ENCODE measurements at places on chromosomes 2 and 18.
A peak's percentile ranks its signal among the peaks of the same experiment; 100 is the strongest.

GRCh38 chr2:71639735-71640134 lies 186.4 kb downstream of the DYSF start:
- DNase-seq = no peak

GRCh38 chr2:70471129-70471528 lies 82.5 kb downstream of the TGFA start:
- DNase-seq = no peak

- DNase-seq = no peak
Measured at GRCh38 chr2:113034016-113034415, 18.7 kb downstream of the IL36B start.

- DNase-seq = no peak
Measured at GRCh38 chr2:80050246-80050645, 254.3 kb downstream of the LRRTM1 start.

DNA sequence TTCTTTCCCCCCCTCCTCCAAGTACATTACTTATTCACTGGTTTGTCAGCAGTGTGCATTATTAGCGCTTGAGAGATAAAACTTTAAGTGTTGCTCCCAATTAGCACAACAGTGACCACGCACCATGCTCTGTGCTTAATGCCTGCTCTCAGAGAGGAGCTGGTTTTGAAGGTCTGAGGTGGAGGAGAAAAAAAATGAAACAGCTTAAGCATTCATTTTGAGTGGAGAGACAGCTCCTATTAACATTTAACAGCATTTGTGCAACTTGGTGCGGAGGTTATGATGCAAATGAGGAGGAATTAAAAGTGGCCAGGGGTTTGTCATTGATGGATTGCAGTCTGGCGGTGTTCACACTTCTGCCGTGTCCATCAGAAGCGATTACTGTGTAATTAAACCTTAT lies 141.8 kb downstream of the FIGN start:
- no peak for DNase-seq

GRCh38 chr2:3463186-3463835 lies 56.0 kb downstream of the ADI1 start:
- no peak for DNase-seq

DNA sequence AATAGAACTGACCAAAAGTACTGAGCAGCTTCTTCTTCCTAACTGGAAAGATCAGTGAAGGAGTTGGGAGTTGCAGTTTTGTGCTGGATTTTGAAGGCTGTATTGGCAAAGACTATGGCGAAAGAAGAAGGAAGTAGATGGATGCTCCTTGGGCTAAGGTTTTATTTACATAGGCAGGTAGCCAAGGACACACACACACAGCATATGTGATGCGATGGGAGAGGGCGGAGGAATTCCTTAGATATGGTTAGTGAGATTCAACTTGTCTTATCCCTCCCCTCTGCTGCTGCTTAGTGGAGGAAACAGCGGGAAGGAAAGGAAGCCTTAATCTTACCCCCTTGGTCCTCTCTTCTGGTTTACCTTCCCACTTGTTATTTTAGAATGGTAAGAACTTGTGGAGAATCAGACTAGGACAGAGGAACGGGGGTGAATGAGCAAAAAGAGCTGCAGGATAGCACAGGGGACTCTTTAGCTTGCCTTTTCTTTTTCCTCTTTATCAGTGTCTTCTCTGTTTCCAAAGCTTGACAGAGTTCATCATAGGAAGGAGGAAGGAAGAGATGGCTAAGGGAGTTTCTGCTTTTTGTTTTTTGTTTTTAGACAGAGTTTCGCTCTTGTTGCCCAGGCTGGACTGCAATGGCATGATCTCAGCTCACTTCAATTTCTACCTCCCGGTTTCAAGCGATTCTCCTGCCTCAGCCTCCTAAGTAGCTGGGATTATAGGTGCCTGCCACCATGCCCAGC lies 87.9 kb downstream of the OSBPL6 start:
- no peak for DNase-seq

DNA sequence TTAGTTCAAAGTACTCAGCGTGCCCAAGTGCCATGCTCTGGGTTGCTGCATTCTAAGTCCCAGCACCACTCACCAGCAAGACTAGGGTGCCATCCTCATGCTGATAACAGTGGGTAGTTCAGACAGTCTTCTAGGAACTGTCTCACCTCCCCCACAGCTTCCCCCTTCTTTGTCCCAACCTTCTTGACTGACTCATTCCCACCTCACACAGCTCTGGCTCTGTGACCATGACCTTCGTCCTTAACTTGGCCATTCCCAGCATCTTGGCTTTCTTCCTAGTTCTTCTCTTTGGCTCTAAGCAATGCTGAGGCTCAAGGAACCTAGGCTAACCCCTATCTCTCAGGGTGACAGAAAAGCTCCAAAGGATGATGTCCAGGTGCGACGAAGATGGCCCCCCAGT lies 20.0 kb upstream of the CXCR4 start:
- DNase-seq = no peak

GRCh38 chr2:86105969-86106945 lies at the start of gene PTCD3:
TSS of gene PTCD3 (plus strand) at chr2:86106235. CDS start at chr2:86106248, 13 bp downstream.
- peak; percentile 90 for DNase-seq

- DNase-seq = no peak
Measured at GRCh38 chr18:32264401-32264800, 74.6 kb downstream of the MEP1B start.

DNA sequence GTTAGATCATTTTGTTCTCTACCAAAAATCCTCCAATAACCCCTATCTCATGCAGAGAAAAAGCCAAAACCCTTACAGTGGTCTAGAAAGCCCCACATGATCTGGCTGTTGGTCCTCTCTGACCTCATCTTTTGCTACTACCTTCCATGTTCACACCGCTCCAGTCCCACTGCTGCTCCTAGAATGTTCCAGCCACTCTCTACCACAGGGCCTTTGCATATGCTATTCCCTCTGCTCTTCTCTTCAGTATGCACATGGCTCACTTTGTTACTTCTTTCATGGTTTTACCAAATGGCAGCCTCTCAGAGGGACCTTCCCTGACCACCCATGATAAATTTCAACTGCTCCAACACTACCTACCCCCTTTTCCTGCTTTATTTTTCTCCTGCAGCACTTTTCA lies 193.5 kb upstream of the CCDC150 start:
- DNase-seq = no peak

DNA sequence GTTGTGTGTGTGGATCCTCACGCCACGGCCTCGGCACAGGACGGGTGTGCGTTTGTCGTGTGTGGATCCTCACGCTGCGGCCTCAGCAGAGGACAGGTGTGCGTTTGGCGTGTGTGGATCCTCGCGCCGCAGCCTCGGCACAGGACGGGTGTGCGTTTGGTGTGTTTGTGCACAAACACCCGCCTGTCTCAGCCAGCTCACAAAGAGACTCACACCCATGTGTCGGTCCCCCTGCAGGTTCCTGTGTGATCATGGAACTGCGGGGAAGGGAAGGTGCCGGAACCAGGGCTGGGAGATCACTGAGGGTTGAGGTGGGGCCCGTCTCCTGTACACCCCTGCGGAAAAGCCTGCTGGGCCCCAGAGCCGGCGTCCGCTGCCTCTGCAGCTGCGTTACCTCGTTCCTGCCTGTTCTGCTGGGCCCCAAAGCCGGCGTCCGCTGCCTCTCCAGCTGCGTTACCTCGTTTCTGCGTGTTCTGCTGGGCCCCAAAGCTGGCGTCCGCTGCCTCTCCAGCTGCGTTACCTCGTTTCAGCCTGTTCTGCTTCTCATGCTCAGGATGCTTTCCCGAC lies 53.6 kb downstream of the CTDP1 start:
- DNase-seq = no peak

- no peak for DNase-seq
Measured at GRCh38 chr2:105100046-105100840, 62.4 kb downstream of the MRPS9 start.

DNA sequence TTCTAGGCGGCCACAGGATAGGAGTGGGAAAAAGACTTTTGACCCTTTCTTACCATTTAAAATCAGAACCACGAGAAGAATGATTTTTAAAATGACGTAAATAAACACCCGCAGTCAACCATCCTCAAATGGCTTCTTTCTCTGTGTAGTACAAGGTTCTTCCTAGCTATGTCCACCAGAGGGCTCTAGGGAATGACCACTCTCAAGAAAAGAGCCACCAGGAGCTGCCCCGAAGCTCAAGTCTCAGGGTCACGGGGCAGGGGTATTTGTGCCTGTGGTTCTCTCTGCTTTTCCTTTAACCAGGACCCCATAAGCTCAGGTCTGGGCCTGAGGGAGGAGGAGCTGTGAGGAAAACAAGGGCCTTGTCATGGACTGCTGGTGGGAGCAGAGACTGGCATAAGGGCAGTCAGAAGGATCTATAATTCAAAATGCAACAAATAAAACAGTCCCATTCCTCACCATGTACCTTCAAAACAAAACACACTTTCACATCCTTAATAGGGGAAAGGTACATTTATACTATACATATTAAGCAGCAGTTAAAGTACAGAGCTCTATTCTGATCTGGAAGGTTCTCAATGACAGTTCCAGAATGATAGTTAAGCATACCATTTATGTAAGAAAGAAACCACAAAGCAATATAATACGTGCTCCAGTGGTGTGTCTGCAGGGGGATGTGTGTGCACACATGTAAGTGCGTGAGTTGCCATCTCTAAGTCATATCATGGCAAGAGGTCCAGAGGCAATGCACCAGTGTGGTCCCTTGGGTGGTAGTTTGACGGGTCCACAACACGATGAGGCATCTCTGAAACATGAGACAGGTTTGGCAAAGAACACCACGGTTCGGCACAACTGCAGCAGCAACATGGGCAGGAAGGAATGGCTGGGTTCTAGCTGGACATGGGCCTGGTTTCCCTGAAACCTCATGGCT lies 18.6 kb downstream of the LYPD1 start:
- peak; percentile 36 for DNase-seq

DNA sequence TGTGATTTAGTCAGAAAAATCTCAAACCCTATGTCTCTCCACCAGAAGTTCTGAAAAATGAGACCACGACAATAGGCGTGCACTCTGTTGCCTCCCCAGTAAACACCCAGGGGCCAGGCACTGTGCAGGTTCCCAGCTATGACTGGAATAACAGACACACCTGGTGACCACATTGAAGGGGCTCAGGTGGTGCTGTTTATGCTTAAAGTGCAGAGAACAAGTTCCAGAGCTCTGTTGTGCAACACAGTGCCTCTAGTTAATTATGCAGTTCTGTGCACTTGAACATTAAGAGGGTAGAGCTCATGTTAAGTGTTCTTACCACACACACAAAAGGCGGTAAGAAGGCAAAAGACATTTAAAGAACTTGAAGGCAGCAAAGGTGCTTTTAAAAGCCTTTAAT lies 52.6 kb upstream of the AFF3 start:
- DNase-seq = no peak

- no peak for DNase-seq
Measured at GRCh38 chr2:58042486-58042970, 4.1 kb upstream of the VRK2 start.

DNA sequence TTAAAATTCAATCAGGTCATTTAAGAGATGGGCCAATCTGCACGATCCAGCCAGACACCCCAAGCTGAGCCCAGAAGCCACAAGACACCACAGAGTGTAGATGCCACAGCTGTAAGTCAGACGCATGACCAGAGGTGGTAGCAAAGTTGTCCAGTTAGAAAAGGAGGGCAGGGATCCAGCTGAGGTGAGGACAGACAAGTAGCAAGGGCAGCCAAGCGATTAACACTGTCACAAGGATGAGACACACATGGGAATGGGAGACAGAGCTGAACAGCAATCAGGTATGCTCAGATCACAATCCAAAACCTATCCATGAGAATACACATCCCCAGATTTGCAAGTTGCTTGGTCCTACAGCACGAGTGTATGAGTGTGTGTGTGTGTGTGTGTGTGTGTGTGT lies 143.4 kb upstream of the STK17B start:
- DNase-seq = no peak

DNA sequence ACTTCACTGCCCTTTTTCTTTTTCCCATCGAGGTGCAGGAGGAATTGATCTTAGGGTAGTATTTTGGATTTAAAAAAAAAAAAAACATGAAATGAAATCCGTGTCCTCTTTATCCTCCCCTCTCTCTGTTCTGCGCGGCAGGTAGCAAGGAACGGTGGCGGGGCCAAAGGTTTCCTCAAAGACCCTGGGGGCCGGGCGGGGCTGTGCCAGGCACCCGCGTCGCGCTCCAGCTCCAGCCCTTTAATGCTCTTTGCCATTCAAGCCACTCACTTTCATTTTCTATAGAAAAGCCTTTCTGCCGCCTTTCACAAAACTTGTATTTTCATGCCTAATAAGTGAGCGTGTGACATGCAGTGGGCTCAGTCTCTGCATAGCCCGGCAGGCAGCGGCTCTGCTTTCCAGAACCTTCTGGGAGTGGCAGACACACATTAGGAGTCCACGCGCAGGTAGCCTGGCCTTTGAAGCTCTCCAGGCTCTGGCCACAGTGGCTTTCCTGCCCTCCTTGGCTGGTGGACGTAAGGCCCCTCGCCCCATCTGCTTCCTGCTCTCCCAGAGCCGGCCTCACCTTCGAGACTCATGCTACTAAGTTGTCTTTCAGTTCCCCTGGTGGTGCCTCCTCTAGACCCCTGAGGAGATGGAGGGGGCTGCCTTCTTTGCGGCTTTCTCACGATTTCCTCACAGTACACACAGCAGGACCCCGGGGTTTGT lies 41.7 kb downstream of the AGAP1 start:
- no peak for DNase-seq

DNA sequence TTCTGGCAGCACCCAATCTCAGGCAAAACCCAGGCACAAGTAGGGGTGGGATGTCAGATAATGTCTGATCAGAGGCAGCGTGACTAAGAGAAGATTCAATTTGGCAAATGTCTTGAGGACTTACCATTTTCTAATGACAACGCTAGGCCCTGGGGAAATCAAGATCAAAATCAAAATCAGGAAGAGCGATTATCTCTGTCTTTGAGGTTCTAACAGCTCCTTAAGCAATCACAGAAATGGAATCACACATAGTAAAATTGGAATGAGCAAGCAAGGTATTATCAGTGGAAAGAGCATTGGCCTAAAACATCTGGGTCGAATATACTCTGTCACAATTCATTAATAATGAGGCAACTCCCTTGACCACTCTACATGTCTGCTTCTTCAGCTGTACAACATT lies 8.6 kb upstream of the SERPINB2 start:
- no peak for DNase-seq

DNA sequence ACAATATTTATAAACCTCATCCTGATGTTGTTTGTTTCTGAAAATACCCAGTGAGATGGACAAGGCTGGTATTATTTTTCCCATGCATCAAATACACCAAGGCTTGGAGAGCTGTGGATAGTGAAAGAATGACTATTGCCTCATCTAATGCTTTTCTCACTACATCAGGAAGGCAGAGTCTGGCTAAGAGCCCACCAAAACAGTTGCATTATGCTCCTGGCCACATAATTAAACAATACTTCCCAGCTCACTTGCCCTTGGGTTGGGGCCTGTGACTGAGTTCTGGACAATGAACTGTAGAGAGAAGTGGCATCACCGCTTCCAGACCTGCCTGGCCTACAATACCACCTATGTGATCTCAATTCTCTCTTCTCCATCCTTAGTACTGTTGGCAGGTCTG lies 46.4 kb upstream of the REEP1 start:
- DNase-seq = no peak

GRCh38 chr18:58257461-58257860 lies 213.4 kb downstream of the NEDD4L start:
- no peak for DNase-seq

- no peak for DNase-seq
Measured at GRCh38 chr2:239949075-239949474, 76.1 kb downstream of the NDUFA10 start.

Data from D341Med (cell line).